ENCODE measurements at places on chromosomes 7 and 10.

DNA sequence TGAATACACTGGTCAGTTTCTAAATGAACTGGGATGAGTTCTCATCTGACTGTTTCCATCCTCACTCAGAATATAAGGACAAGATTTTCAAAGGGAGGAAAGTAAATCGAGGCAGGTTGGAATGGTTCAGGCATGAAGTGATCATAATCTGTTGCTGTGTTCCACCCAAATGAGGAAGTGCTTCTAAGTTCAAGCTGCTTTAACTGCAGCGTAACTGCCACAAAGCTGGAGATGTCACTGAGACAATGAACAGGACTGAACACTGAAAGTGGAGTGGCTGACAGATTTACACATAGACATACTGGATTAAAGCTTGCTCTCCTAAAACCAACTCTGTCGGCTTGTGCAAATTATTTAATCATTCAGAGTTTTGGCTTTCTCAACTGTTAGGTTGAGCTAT, 66.6 kb downstream of the GPR37 start:
- DNase-seq = no peak

DNA sequence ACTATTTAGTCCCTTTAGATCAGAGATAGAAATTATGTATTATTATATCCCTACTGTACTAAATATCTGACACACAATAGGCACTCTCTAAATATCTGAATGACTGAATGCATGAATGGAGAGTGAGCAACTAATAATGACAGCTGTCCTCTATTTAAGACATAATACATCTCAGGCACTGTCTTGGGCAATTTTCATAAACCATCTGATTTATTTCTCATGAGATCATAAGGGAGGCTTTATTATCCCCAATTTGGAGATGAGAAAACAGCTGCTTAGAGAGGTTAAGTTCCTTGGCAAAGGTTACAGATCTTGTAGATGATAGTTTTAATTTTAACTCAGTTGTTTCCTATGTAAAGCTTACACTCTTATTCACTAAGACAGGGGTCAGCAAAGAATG, 570.6 kb downstream of the GRM8 start:
- no peak for DNase-seq

- DNase-seq = no peak
Observed at GRCh38 chr10:48389846-48390557, 83.5 kb downstream of the MAPK8 start.

GRCh38 chr10:117496616-117497028, 45.9 kb upstream of the EMX2 start:
- DNase-seq = no peak

GRCh38 chr10:47029181-47030009, 118.2 kb downstream of the PTPN20 start:
- DNase-seq = no peak

DNA sequence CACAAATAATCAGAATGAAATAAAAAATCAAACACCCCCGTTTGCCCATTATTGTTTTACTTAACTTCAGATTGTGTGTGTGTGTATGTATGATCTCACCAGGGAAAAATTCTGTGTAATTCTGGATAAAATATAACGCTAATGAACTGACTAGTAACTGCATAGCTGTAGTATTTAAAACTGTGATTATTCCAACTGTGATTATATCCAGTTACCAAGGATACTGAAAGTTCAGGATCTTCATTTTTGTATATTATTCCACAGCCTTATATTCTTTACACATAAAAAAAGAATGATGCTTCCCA, 2.9 kb downstream of the TWIST1 start:
- no peak for DNase-seq

GRCh38 chr10:124692100-124692446, 52.1 kb downstream of the FAM53B start:
- DNase-seq = no peak

- DNase-seq = no peak
Observed at GRCh38 chr10:84341983-84342382, 13.6 kb downstream of the CCSER2 start.

GRCh38 chr10:29663718-29664117, 28.9 kb upstream of the SVIL start:
- no peak for DNase-seq
